ENCODE measurements at places on chromosomes 1 and 21.
A peak's percentile ranks its signal among the peaks of the same experiment; 100 is the strongest.

GRCh38 chr1:227945891-227946623 lies 1.7 kb downstream of the WNT9A start:
- DNase-seq: no peak

DNA sequence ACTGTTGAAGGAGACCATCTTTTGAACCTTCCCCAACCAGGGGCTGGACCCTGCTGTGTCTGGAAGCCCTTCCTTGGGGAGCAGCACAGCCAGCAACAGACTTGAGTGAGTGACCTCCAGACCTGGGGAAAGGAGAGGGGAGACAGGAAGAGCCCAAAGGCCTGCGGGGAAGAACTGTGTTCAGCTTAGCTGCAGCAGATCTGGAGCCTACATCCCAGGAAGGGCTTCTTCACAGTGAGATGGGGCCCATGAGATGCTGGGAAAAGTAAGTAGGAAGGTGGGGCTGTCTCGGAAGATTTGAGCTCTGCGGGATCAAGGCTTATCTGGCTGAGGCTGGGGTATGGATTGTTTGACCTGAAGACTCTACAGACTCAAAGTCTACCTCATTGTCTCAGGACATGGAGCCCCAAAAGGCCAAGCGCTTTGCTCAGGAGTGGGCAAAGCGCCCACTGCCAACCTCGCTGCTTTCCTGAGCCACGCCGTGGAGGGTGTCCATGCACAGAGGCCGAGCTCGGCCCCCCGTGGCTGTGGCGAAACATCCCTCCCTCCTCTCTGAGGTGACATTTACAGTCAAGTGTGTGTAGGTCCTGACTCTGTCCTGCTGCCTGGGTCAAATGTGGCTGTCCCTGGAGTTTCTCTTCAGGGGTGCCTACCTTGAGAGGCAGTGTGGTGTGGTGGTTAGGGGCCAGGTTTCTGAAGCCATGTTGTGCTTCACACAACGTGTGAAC lies 24.5 kb downstream of the SPOCD1 start:
- DNase-seq: no peak

- peak; percentile 49 for DNase-seq
Observed at GRCh38 chr1:7667625-7668218, 103.4 kb upstream of the VAMP3 start.

DNA sequence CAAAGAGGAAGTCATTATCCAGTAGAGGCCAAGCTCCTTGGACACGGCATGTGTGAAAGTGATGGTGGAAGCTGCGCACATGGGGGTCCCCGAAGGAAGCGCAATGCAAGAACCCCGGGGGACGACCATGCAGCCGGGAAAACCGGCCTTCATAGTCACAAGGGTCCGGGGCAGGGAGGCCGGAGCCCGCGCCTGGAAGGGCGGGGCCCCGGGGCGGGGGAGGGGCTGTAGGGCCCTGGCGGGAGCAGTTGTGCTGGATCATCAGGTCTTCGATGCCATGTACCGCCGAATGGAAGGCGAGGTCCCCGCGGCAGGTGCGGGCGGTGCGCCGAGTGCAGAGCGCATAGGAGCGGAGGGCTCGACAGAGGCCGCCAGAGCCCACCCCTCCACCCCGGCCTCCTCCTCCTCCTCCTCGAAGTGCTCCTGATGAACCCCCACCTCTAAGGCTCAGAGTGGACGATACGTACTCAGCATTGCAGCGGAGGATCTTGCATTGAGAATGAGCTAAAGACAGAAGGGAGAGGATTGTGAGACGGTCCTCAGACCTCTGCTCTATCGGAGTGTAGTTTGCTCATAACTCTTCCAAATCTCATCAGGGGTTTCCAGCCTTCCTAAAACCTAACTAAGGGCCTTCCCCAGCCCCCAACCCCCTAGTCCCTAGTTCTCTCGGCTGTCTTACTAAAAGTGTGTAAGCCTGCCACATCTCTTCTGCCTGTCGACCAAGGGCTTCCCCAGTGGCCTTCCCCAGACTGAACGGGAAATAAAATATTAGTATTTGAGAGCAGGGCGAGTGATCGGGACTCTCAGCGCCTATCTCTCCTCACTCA lies 2.1 kb downstream of the HJV start:
- DNase-seq: no peak

- DNase-seq: no peak
Observed at GRCh38 chr1:48659801-48660200, 116.9 kb downstream of the BEND5 start.
